ENCODE measurements at places on chromosomes 4 and X. TPM values are rescaled to one million over a fixed set of nuclear protein-coding genes. Genes with fewer than 3 reads are reported as not detected.

PCSK1N gene
- total RNA-seq: 3.5 TPM

DNA sequence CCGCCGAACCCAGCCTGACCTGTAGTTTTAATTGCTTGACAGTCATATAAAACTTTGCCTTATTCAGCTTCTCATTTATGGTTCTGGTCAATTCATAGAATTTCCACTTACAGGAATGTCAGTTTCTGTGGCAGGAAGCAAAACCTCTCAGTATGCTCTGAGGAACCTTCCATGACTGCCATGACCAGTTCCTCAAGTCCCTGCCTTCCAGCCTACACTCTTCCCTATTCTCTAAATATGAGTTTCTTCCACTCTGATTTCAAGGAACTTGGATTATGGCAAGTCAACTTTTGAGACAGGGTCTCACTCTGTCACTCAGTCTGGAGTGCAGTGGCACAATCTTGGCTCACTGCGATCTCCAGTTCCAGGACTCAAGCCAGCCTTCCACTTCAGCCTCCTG, 26.0 kb upstream of the NSUN7 start:
- DNase-seq: no peak

GRCh38 chrX:46791927-46792809, 33.2 kb upstream of the SLC9A7 start:
- no peak for DNase-seq

PTPN13 gene
- total RNA-seq: 4.1 TPM

- DNase-seq: no peak
These were observed 36.6 kb downstream of the MAP7D3 start for GRCh38 chrX:136214551-136214950.

DNA sequence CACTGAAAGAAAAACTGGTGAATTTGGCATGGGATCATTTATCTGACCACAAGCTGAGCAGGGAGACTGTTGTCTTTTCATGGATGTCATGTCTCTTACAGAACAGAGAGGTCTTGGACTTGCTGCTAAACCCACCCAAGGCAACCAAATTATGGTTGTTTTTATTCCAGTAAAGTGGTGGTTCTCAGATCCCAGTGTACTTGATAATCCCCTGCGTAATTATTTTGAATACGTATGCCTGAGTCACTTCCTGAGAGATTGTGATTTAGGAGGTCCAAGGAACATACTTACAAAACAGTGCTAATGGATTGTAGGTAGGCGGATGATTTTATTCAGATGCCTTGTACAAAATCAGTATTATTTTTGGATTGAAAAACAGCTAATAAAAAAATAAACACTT, 585.6 kb downstream of the IL1RAPL1 start:
- DNase-seq: no peak

DNA sequence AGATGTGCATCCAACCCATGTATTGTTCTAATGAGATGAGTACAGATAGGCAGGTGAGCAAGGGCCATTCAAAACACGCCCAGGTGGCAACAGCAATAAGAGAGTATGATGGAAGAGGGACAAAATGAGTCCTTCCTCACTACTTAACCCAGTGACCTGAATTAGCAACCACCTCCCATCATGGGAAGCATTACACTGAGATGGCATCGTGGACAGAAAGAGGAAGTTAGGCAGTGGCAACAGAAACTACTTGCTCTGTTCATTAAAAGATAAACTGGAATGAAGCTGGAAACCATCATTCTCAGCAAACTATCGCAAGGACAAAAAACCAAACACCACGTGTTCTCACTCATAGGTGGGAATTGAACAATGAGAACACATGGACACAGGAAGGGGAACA, 17.2 kb downstream of the RXFP1 start:
- no peak for DNase-seq

DNA sequence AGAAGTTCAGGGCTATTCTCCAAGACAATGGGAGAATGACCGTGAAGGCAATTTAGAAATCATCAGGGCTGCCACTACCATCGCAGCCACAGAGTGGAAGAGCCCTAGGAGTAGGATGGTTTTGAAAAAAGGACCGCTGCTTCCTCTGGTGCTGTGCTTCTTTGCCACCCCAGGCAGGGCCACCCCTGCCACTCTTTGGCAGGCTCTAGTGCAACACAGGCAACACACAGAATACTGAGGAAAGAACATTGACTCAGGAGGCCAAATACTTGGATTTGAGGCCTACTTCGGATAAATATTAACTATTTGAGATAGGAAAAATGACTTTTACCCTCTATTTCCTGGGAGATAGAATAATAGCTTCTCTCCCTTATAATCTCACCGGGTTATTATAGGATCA, 228.9 kb upstream of the BOD1L1 start:
- DNase-seq: no peak

CXCL6 gene
- not detected for total RNA-seq

GRCh38 chrX:155334486-155335336, at the start of gene CLIC2:
Gene CLIC2 (minus strand): TSS chrX:155334614. CDS start chrX:155334427, 187 bp downstream.
- DNase-seq: no peak

- DNase-seq: no peak
These were observed 20.7 kb upstream of the CTSO start for GRCh38 chr4:155974476-155974749.

DNA sequence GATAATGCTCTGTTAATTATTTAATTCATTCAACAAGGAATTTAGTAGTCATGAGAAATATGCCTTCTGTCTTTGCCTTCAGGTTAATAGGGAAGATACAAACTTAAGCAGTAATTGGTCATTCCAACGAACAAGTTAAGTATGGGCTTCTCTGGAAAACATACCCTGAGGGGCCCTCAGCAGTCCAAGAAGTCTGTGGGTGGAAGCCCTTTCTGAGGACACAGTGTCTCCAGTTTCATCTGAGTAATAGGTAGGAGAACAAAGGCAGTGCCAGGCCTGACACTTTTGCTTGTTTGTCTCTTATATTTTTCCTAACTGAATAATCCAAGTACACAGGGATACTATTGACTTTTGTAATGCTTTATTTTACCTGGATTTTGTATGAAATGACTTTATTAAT, 262.5 kb downstream of the FBXW7 start:
- DNase-seq: no peak

DNA sequence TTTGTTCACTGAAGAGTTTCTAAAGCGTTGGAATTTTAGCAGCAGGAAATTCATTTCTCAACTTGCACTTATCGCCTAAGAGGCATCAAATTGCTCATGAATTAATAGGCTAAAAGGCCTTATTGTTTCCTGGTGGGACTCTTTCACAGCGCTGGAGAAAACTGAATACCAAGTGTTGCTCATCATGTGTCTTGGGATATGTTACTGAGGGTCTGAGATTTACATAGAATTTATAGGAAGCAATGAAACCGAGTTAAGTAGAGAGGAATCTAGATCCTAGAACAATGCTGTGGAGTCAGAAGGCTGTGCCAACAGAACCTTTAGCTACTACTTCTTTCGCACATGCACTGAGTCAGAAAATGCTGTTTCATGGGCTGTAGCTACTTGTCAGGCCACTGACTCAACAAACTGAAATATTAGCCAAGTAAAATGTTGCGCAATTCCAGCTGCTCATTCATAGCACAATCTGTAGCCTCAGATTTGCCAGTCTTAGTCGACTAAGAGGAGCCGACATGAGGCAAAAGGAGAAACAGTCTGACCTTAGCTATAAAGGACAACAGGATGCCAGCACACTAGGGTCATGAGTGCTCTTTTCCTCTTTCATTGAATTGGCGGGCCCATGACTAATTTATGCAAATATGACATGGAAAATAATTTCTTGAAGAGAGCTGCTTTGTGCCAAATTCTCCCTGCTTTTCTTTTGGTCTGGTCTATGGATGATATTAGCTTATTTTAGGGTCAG, 35.9 kb upstream of the CXCL8 start:
- peak; percentile 75 for DNase-seq

GYG2 gene
- total RNA-seq: not detected

DNA sequence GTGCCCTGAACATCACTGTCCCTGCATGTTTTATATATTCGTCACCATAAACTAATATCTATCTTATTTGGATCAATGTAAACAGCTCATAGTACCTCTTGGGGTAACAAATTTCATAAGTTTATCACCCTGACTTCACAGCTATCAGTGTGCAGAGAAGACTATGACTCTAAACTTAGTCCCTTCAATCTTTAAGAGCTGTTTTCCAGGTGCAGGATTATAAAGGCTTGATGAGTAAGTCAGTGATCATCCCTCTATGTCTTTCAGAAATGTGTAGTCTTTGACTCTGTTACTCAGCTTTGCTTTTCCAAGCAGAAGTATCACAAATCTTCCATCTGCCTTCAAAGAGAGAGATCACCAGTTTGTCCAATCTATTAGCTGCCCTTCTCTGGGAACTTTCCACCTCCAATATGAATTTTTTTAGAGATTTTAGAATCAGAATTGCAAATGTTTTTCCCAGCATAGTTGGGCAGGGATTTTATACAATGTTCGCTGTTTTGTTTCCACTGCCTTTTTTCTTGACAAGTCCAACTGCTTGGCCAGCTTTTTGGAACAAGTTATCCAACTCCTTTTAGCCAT, 45.1 kb upstream of the TSPAN7 start:
- DNase-seq: no peak

FAM241A gene
- 1.1 TPM for total RNA-seq

DNA sequence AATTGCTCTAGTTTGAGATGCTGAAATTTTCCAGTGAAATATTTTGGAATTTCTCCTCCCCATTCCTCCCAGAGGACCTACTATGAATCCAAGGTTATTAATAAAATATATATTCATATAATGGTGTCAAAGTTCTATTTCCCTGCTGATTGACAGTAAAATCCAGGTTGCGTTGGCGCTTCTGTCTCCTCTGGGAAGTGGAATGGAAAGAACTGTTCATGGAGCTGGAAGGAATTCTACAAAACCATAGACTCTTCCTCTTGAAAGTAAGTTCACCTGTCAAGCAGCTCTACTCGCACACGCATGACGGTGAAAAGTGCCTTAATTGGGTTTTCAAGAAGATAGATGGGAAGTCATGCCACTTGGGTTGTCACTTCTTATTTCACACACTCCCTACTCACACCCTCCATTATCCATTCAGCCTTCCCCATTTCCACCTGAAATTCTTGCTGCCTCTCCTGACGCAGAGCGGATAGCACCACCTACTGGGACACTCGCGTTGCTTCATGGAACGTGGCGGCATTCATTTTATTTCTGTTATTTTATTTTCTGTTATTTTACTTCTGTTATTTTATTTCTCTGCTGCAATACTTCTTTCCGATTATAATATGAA, 351.6 kb downstream of the NLGN4X start:
- no peak for DNase-seq

DNA sequence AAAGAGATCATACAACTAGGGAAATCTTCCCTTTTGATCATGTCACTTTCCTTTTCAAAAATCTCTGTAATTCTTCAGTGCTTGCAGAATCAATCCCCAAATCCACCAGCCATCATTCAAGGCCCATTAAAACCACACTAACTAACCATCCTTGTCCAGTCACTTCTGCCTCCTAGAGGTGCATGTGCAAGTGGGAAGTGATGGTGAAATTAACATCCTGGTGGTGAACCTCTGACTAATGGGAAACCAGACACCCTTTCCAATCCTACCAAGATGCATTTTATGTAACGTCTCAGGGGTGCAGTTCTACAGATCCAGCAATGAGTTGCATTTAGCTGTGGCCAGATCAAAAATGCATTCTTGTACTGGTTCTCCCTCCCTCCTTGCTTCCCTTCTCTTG, 341.8 kb downstream of the RAPGEF2 start:
- no peak for DNase-seq

DNA sequence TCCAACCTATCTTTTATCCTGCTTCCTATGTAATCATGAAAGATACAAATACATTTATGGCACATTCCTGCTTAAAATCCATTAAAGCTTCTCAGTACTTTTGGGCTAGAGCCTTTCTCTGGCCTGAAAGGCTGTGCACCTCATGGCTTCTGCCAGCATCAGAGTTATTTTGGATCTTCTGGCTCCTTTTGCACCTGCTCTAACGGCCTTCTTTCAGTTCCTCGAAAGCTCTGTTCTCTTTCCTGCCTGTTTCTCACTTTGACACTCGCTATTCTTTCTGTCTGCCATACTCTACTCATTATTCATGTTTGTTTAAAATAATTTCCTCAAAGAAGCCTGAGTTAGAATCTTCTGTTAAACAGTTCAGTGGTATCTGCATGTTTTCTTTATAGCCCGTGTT, 86.0 kb downstream of the LRP2BP start:
- no peak for DNase-seq

DNA sequence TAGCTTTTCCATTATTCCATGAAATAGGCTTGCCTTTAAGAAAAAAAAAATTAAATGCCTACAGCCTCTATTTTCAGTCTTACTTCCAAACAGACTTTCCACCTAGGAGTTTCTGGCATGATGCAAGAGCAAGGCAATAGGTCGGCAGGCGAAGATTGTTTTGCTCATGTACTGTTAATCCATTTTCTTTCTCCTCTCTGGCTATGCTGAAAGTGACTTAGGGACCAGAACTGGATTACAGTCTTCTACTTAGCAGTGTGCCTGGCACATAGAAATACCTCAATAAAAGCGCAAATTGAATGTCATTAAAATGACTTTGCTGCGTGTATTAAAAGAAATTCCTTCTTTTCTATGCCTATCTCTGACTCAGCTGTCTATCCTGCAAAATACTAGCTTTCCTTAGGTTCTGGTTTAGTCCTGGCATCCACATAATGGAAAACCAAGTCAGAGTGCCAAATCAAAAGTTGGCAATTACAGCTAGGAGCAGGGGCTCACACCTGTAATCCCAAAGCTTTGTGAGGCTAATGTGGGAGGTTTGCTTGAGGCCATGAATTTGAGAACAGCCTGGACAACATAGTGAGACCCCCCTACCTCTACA, 51.9 kb downstream of the CC2D2A start:
- DNase-seq: no peak

DNA sequence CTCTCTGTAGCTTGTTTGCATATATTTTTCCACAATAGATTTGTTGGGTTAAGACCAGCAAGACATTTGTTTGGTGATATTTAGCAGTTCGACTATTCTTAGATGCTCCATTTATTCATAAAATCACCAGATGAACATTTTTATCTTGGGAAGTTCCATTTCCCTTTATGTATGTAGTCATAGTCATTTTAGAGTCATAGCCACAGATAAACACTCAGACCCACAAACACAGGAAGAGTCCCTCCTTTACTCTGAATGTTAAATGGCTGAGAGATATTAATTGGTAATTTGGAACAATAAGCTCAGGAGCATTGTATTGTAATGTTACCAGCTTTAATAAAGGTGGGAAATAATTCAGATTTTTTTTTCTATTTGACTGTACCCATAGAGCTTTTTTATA, 1608.7 kb downstream of the STIM2 start:
- no peak for DNase-seq

GC gene
- total RNA-seq: not detected
